ENCODE measurements at places on chromosomes 12 and 14.

DNA sequence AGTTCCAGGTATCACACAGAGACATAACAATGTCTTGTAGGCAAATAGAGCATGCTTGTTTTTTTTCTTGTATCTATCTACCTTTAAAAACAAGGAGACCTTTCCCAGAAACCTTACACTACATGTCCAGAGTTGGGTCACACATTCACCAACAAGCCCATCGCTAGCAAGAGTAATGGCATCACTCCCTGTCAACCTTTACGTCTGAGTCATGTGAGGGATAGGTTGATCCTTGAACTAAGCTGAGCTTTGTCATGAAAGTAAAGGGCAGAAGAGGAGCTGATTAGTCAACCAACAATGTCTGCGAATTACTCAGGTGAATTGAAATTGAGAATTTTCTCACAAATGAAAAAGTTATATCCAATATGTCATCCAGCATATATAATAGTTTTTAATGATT is 219.4 kb downstream of the CNTN1 start:
- peak; percentile 25 for DNase-seq

- no peak for DNase-seq
Measured at GRCh38 chr14:89406941-89407340, 10.1 kb downstream of the FOXN3 start.

DNA sequence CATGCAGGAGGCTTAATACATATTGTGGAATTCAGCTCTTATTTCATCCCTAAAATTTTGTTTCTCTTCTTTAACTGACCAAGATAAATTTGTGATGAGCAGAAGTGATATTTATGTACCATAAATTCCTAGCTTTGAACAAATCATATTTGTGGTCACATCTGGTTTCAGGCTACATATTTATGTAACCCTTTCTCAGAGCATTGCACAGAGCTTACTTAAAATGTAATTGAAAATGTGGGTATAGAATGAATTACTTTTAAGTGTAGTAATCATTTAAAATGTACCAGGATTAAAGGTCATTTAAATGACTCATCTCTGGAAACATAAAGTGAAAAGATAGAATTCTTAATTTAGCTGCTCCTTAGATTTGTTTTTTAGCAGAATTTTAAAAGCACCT is 129.9 kb upstream of the FRMD6 start:
- DNase-seq: no peak

DNA sequence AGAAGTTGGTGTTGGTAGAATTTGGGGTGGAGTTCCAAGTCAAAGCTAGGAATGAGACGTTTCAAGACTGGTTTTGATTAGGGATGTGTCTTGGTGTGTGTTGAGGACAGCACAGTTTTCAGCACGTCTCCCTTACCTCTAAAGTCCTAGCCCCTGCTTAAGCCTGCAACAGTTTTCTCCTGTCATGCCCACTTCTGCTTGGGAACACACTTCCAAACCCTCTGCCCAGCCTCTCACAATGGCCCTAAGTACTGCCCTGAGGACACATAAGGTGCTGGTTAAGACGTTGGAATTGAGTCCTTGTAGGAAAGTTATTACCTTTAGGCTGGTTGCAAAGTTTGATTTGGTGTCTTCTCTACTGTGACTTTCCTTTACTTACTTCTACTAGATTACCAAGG is 710 bp upstream of the BMAL2 start:
- no peak for DNase-seq

DNA sequence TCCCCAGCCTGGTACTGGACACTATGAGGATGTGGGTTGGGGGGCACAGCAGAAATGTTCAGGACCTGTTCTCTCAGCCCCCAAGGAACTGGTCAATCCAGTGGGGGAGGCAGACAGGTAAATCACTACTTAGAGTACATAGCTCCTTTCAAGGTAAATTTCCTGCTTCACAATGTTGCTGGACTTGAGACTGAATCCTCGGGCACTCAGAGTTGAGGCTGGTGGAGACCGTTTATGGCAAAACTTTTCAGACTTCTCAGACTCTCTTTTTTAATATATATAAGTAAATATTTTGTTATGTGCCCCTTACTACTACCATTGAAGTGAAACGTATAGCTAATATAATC is 483 bp upstream of the SERPINA10 start:
- no peak for DNase-seq

DNA sequence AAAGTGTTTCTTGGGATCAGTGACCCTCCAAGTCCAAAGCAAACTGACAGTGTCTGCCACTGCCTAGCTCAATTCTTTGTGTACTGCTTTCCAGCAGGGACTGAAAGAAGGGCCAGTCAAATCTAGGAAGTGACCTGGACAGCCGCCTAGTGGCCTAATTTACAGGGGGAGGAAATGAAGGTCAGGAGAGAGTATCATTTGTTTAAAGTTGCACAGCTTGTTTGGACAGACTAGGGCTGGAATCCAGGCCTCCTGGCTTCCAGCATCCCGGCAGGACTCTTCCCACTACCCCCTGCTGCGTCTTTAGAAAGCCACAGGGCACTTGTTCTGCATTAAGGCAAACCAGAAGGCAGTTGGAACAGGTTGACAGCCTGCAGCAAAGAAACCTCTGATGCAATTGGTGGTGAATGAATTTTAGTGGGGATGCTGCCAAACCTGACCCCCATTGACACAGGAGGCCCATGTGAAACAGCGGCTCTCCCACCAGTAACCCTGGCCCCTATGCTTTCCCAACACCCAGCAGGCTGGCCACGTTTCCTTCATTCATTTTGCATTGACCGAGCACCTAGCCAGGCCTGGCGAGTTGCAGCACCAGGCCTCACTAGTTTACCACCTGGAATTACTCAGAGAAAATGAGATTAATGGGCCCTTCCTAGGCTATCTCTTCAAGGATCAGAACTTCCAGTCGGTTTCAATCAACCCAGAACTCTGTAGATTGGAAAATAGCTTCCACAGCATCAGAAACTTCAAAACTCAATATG is 28.2 kb downstream of the GALNT16 start:
- no peak for DNase-seq

DNA sequence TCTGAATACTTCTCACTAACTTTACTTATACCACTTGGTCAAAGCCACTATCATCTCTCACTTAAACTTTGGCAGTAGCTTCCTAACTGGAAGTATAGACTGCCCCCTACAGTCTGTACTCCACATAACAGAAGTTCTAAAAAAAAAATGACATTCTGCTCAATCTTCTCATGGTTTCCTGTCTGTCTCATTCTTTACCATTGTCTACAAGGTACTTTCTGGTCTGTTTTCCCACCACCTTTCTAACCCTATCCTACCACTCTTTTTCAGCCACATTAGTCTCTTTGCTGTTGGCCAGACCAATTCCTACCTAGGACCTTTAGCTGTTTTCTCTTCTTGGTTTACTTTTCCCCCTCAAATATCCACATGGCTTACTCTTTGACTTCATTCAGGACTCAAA is 14.7 kb downstream of the CPSF6 start:
- DNase-seq: no peak

- DNase-seq: no peak
Measured at GRCh38 chr14:44897845-44898151, 63.9 kb downstream of the KLHL28 start.

DNA sequence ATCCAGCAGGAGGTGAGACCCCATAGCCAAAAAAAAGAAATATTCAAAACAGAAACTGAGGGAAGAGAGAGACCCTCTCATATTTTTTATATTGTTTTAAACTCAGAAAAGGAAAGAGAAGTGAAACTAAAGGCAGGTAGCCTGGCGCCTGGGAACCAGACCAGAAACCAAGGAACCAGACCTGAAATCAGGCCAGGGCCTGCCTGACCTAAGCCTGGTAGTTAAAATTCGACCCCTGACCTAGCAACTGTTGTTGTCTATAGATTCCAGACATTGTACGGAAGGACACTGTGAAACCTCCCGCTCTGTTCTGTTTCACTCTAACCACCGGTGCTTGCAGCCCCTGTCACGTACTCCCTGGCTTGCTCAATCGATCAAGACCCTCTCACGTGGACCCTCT is 38.5 kb upstream of the CD163 start:
- DNase-seq: no peak

DNA sequence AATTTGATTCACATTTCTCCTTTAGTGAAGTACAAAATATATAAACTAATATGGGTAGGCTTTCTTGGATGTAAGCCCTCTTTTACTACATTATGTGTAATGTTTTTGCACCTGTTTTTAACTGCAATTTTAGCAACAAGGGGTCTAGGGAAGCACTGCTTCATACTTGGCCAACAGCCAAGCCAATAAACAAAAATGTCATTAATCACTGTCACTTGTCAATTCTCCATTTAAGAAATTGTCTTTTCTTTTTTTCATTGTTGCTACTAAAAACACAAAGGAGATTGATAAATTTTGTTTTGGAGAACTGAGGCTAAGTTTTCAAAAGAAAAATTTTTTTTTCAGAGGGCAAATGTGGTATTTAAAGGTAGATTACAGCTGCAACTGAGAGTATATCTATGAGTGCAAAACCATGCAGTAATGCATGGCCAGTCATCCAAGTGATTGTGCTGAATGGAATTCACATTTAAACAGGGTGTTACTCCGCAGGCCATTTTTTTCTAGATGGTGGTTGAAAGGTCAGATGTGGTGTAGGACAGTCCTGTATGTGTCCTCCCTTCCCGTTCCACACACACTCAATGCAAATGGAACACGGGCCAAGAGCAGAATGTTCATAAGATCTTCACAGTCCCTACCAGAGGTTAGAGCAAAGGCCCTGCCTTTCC is 503.0 kb upstream of the LMO3 start:
- no peak for DNase-seq

Data from keratinocyte (primary cell).